ENCODE measurements at places on chromosomes 4 and X. TPM values are rescaled to one million over a fixed set of nuclear protein-coding genes. Genes with fewer than 3 reads are reported as not detected.

SLC16A2 gene
- total RNA-seq = 48.4 TPM

PCDH10 gene
- total RNA-seq = 13.9 TPM

SMIM43 gene
- total RNA-seq = 0.33 TPM

STK32B gene
- 1.9 TPM for total RNA-seq

SPANXD gene
- not detected for total RNA-seq

HSD17B13 gene
- total RNA-seq = 0.25 TPM

IGBP1 gene
- total RNA-seq = 46.5 TPM

DNA sequence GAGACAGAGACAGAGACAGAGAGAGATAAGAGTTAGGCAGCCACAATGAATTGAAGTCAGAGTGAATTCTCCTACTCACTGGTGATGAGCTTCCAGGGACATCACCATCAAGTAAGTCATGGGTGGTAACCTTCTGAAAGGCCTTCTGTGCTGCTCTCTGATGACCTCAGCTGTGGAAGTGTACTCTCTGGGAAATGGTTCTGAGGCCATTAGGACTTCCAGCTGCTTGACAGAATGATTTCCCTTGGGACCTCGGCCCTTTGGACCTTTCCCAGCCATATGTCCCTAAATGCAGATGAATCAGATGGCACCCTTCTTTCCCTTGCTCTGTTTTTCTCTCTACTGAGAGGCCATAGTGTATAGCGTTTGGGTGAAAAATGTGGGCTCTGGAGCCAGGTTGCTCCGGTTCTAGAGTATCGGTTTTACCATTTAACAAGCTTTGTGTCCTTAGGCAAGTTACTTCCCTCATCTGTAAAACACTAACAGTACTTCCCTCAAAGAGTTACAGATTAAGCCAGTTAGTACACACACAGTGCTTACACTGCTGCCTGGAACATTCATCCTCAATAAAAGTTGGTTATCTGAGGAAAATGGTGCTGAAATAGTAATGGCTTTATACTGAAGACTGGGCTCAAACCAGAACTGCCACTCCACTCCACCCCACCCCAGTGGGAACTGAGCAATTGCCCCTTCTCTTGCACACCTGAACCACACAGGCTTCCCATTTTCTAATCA lies 7.6 kb downstream of the SEPTIN11 start:
- DNase-seq = no peak
- no peak overlapping the region for H3K27ac ChIP-seq
- no peaks in the 10 kb centered on the region for H3K27me3 ChIP-seq
- no peaks in the 10 kb centered on the region for H3K36me3 ChIP-seq
- no peak overlapping the region for H3K4me3 ChIP-seq
- peaks cover 60% of the 10 kb centered on the region for H3K4me1 ChIP-seq

DNA sequence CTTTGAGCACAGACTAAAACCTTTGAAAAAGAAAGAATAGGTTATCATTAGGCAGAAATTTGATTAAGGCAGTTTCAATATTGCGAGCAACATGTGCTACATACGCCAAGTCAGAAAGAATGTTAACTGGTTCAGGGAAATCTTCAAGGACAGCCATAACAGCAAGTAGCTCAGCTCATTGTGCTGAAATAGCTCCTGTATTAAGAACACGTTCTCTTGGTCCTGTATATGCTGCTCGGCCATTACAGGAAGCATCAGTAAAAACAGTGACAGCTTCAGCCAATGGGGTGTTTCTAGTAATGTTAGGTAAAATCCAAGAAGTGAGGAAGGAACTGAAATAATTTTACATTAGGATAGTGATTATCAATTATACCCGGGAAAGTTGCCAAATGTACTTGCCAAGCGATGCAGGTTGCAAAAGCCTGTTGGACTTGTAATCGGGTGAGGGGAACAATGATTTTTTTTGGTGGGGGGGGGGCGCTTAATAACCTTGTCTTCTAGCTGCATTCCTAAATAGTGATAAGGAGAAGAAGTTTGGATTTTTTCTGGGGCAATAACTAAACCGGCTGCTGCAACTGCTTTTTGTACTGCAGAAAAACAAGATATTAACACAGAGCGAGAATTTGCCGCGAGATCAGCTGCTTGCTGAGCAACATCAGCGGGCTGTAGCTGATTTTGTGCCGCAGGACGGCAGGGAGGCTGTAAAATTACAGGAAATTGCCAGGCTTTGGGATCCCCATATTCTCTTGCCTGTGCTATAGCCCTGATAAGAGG lies 49.4 kb upstream of the RASSF6 start:
- H3K4me1 ChIP-seq = no peaks in the 10 kb centered on the region
- H3K27ac ChIP-seq = no peak overlapping the region
- no peak overlapping the region for H3K4me3 ChIP-seq
- H3K27me3 ChIP-seq = peaks cover 9% of the 10 kb centered on the region

DNA sequence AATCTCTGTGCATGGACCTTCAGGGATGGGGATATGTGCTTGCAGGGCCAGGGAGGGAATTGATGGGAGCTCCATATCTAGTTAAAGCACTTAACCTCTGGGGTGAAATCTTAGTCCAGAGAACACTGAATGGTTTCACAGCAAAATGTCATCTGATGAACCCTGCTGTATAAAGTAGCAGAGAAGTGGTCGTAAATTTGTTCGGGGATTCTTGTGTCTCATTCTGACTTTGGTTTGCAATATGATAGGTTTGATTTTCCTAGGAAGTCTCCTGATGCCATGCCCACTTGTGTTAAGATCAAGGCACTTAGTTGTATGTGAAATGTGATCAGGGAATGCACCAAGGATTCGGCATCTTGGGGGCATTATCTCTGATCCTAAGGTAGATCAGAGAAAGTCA lies 96.9 kb downstream of the NHS start:
- H3K27me3 ChIP-seq = peaks cover 4% of the 10 kb centered on the region
- H3K4me1 ChIP-seq = peaks cover 5% of the 10 kb centered on the region
- H3K36me3 ChIP-seq = no peaks in the 10 kb centered on the region

DNA sequence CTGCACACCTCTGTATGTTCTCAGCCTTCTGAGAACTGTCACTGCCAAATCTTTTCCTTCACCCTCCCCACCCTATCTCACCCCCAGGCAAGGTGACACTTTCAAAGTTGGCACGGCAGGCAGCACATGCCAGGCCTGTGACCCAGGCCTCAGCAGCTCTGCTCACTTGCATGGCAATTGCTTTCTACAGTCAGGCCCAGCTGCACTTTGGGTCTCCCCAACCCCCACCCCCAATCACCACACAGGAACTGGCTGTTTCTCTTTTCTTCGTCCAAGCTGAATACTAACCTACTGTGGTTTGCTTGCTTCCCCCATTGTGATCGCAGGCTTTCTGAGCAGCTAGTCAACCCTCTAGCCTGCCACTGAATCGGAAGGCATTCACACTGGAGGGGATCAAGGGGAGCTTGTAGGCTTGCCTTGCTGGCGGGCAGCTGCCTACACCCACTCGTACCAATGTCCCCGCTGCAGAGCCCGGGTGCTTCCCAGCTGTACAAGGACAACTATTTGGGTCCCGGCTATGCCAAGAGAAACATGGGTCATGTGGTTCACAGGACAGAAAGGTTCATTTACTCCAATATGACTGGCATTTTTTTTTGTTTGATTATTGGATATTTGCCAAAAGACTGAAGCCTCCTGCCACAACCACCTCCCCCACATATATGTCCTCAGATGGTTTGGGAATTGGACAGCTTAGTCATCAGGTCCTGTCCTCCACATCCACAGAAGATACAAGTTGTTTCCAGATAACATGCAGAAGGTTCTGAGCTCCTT lies 28.1 kb downstream of the SLC25A43 start:
- DNase-seq = no peak
- no peak overlapping the region for H3K27ac ChIP-seq
- H3K4me1 ChIP-seq = peaks cover 14% of the 10 kb centered on the region
- H3K36me3 ChIP-seq = peaks cover 5% of the 10 kb centered on the region
- no peaks in the 10 kb centered on the region for H3K27me3 ChIP-seq

DNA sequence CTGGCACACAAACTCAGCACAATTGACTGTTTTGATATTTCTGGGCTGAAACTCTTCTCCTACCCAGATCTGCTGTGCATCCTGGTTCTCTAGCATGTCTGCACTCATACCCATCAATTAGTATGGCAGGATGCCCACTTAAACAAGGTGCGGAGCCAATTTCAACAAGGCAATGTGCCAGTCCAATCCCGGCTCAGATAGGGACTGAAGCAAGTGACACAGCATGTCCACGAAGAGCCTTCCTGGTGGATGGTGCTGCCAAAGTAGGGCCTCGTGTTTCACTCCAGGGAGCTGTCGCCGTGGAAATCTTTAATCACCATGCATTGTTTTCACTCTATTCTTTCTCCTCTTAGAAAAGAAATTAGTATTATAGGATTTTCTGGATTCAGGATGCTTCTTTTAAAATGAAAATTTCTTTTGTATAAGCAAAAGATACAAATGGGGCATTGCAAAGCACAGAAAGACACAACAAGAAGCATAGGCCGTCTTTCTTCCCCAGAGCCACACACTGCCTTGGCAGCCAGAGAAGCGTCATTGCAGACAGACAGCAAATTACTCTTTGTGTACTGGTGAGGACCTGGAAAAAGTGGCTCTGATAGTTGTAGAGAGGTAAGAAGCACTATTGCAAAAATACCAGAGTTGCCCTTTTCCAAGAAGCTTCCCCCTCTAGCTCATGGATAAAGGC lies 40.6 kb upstream of the LSM6 start:
- peaks cover 11% of the 10 kb centered on the region for H3K4me1 ChIP-seq
- no peak overlapping the region for H3K4me3 ChIP-seq
- no peak overlapping the region for H3K27ac ChIP-seq

DNA sequence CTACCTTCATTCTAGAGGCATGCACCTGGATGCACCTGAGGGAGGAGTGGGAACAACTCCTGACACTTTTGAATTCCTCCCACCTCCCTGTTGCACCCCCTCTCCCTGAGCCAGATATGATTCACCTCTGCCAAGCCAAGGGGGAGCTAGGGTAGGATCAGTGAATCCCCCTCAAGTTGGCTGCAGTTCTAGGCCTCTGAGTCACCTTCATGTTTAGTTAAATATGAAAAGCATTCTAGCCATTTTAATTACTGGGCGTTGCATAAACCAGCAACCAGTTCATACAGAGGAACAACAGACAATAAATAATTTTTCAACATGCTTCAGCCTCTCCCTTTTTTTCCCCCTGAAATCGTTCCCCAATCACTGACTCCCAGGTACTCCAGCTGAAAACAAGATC lies 1440.2 kb downstream of the ADGRL3 start:
- H3K4me1 ChIP-seq = no peaks in the 10 kb centered on the region
- no peak overlapping the region for H3K27ac ChIP-seq

DNA sequence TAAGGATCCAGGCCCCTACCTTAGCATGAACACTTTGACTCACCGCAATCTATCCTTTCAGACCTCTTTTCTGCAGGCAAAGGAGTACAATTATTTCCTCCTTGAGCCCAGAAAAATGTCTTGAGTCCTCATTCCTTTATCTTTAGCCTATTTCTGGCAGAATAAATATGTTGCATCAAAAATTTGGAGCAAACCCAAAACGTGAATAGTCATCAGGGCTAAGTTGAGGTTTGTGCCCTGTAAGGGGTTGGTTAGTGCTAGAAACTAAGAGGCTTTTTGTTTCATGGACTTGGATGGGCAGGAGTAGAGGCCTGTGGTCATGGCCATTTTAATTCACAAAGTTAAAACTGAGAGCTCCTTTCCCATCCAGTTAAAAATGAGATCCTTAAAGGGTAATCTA lies 460.3 kb downstream of the GBA3 start:
- no peak overlapping the region for H3K27ac ChIP-seq
- DNase-seq = no peak
- no peaks in the 10 kb centered on the region for H3K36me3 ChIP-seq
- peaks cover 29% of the 10 kb centered on the region for H3K4me1 ChIP-seq
- no peak overlapping the region for H3K4me3 ChIP-seq

- peaks cover 23% of the 10 kb centered on the region for H3K4me1 ChIP-seq
- H3K27me3 ChIP-seq = no peaks in the 10 kb centered on the region
- no peaks in the 10 kb centered on the region for H3K36me3 ChIP-seq
- DNase-seq = no peak
These were observed 52.5 kb downstream of the SNX25 start for GRCh38 chr4:185261946-185262345.

GRCh38 chr4:158197194-158197776 lies 13.0 kb upstream of the TMEM144 start:
- DNase-seq = no peak
- no peaks in the 10 kb centered on the region for H3K27me3 ChIP-seq
- H3K4me1 ChIP-seq = peaks cover 4% of the 10 kb centered on the region
- H3K36me3 ChIP-seq = no peaks in the 10 kb centered on the region

DNA sequence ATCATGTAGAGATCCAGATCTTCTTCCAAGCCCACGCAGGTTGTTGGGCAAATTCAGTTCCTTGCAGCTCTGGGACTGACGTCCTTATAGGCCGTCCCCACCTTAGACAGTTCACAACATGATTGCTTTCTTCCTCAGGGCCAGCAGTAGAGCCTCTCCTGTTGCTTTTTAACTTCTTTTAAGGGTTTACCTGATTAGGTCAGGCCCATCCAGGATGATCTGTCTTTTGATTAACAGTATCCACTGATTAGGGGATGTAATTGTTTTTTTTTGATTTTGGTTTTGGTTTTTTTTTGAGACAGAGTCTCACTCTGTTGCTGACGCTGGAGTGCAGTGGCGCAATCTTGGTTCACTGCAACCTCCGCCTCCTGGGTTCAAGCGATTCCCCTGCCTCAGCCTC lies 109.1 kb upstream of the BMPR1B start:
- no peaks in the 10 kb centered on the region for H3K4me1 ChIP-seq
- no peak overlapping the region for H3K27ac ChIP-seq
- no peak overlapping the region for H3K4me3 ChIP-seq
- no peaks in the 10 kb centered on the region for H3K36me3 ChIP-seq
- no peak for DNase-seq

- peaks cover 26% of the 10 kb centered on the region for H3K4me1 ChIP-seq
- no peak overlapping the region for H3K4me3 ChIP-seq
- H3K27ac ChIP-seq = no peak overlapping the region
- H3K36me3 ChIP-seq = no peaks in the 10 kb centered on the region
- no peak for DNase-seq
- H3K27me3 ChIP-seq = peaks cover 74% of the 10 kb centered on the region
These were observed 2.1 kb downstream of the APLN start for GRCh38 chrX:129652565-129653169.

DNA sequence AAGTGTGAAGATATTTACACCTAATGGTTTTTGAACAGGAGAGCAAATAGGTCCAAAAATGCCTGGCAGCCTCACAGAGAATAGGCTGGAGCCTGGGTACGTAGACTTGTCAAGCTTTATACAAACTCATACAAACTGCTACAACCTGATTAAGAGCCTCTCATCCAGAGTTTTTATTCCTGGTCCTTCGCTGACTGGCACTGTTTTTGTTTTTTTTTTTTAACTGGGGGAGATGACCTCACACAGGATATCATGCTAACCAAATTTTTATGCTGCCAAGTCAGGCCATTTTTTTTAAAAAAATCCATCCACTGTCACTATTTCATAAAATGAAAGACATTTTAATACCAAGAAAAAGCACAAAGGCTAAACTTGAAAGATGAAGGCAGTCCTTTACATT lies 1.9 kb downstream of the FAM114A1 start:
- H3K27me3 ChIP-seq = no peaks in the 10 kb centered on the region
- no peak overlapping the region for H3K4me3 ChIP-seq
- DNase-seq = no peak
- peaks cover 23% of the 10 kb centered on the region for H3K4me1 ChIP-seq
- no peak overlapping the region for H3K27ac ChIP-seq

GRCh38 chrX:43559644-43560043 lies 96.5 kb upstream of the MAOA start:
- no peak overlapping the region for H3K4me3 ChIP-seq
- H3K27ac ChIP-seq = no peak overlapping the region
- peaks cover 27% of the 10 kb centered on the region for H3K4me1 ChIP-seq
- H3K27me3 ChIP-seq = no peaks in the 10 kb centered on the region

GRCh38 chr4:20572976-20573375 lies 127.3 kb upstream of the PACRGL start:
- no peaks in the 10 kb centered on the region for H3K27me3 ChIP-seq
- DNase-seq = peak; percentile 33
- H3K27ac ChIP-seq = peak overlapping the region; percentile 94
- H3K4me3 ChIP-seq = peak overlapping the region; percentile 34
- no peaks in the 10 kb centered on the region for H3K36me3 ChIP-seq
- peaks cover 46% of the 10 kb centered on the region for H3K4me1 ChIP-seq

All from WTC11 (cell line).